GM23338 (cell line): ENCODE measurements at places on chromosomes 11 and 22.

DNA sequence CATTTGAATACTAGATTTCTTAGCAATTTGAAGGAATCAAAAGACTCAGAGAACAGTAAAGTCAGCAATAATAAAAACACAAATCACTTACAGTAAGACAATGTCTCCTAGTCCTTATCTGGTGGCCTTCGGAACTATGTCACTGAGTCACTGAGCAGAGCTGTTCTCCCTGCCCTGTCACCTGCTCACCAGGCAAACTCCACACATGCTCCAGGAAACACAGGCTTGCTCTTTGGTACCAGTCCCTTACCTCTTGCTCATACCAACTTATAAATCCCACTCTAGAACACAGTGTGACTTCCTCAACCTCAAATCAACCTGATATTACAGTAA lies 81.1 kb upstream of the CHRM4 start:
- H3K27me3 ChIP-seq: no peaks in the 10 kb centered on the region
- DNase-seq: no peak
- H3K27ac ChIP-seq: no peak overlapping the region
- H3K4me3 ChIP-seq: no peak overlapping the region

DNA sequence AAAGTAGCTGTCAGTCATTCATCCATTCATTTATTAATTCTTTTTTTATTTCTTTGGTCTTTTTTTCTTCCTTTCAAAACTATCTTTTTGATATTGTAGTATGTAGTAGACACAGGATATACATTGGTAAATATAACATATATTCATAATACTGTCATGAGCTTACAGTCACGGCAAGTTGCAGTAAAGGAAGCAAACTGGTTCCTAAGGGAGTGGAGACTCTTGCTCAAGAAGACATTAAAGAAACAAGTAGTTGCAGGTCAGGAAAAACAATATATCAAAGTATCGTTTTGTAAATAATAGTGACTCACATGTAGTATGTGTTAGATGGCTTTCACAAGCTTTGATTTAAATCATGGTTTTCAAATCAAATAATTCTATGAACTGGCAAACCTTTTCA lies 7.5 kb downstream of the OR5AR1 start:
- no peak for DNase-seq
- H3K27ac ChIP-seq: no peak overlapping the region
- no peaks in the 10 kb centered on the region for H3K27me3 ChIP-seq
- no peaks in the 10 kb centered on the region for H3K4me1 ChIP-seq
- H3K36me3 ChIP-seq: no peaks in the 10 kb centered on the region

- no peaks in the 10 kb centered on the region for H3K36me3 ChIP-seq
- no peak overlapping the region for H3K27ac ChIP-seq
- H3K27me3 ChIP-seq: no peaks in the 10 kb centered on the region
- H3K4me1 ChIP-seq: peaks cover 5% of the 10 kb centered on the region
- no peak overlapping the region for H3K4me3 ChIP-seq
Measured at GRCh38 chr11:27012234-27012921, 18.5 kb downstream of the FIBIN start.

DNA sequence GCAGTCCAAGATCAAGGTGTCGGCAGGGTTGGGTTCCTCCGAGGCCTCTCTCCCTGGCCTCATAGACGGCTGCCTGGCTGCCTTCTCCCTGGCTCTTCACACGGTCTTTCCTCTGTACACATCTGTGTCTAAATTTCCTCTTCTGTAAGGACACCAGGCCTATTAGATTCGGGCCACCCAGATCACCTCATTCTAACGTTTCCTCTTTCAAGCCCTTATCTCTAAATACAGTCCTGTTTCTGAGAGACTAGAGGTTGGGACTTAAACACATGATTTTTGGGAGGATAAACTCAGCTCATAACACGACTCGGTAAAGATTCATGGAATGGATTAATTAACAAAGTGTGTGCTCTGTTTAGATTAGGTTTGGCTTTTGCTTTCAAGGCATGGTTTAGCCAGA lies 136.0 kb upstream of the SORL1-AS1 start:
- H3K4me1 ChIP-seq: no peaks in the 10 kb centered on the region
- H3K4me3 ChIP-seq: no peak overlapping the region
- no peak for DNase-seq
- H3K36me3 ChIP-seq: peaks cover 50% of the 10 kb centered on the region

GRCh38 chr22:21448627-21449416 lies 18.4 kb upstream of the TMEM191C start:
- no peak overlapping the region for H3K4me3 ChIP-seq
- DNase-seq: no peak
- 0 out of 2 replicates have a peak, but pooled peaks cover 4% of the 10 kb centered on the region for H3K4me1 ChIP-seq
- H3K27me3 ChIP-seq: no peaks in the 10 kb centered on the region

- no peak overlapping the region for H3K4me3 ChIP-seq
- no peak for DNase-seq
- no peaks in the 10 kb centered on the region; the same call in 1 of the 2 replicates for H3K4me1 ChIP-seq
- no peaks in the 10 kb centered on the region for H3K27me3 ChIP-seq
- no peak overlapping the region for H3K27ac ChIP-seq
Measured at GRCh38 chr11:75302371-75302770, 49.1 kb downstream of the ARRB1 start.

- no peak for DNase-seq
- no peaks in the 10 kb centered on the region for H3K27me3 ChIP-seq
- no peak overlapping the region for H3K4me3 ChIP-seq
- H3K4me1 ChIP-seq: peaks cover 6% of the 10 kb centered on the region
- no peaks in the 10 kb centered on the region for H3K36me3 ChIP-seq
- no peak overlapping the region for H3K27ac ChIP-seq
Measured at GRCh38 chr11:118889797-118890196, 6.1 kb downstream of the CXCR5 start.

- no peak overlapping the region for H3K4me3 ChIP-seq
- no peak for DNase-seq
- H3K27ac ChIP-seq: no peak overlapping the region
- no peaks in the 10 kb centered on the region for H3K4me1 ChIP-seq
Measured at GRCh38 chr11:29190313-29190712, 826.5 kb downstream of the KCNA4 start.

GRCh38 chr11:112175599-112175952 lies 264 bp downstream of the BCO2 start:
- no peak for DNase-seq
- H3K27ac ChIP-seq: no peak overlapping the region
- no peaks in the 10 kb centered on the region; the same call in 1 of the 2 replicates for H3K4me1 ChIP-seq
- peak overlapping the region; percentile 43; the same call in 1 of the 2 replicates for H3K4me3 ChIP-seq

DNA sequence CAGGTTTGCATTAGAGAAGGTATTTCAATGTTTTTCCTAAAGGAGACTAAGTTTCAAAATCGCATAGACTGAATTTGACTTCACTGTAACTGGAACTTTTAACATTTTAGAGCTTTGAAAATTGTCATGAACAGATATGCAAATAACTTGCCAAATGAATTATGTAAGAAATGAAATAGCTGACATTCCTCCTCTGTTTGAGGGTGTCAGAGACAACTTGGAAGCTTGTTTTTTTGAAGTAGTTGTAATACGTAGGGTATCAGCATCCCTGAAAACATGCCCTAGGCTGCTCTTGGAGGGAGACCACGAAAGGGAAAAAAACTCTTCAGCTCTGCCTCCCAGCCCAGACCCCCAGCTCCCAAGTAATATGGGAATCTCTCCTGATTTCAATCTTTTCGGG lies 41.3 kb upstream of the CCDC179 start:
- H3K4me3 ChIP-seq: no peak overlapping the region
- H3K27ac ChIP-seq: no peak overlapping the region
- H3K36me3 ChIP-seq: no peaks in the 10 kb centered on the region
- DNase-seq: no peak

GRCh38 chr11:94734563-94735275 lies 33.4 kb upstream of the AMOTL1 start:
- peak; percentile 59 for DNase-seq
- peak overlapping the region; percentile 70 for H3K27ac ChIP-seq
- peaks cover 10% of the 10 kb centered on the region for H3K27me3 ChIP-seq

GRCh38 chr11:122213171-122213570 lies 97.2 kb upstream of the BLID start:
- H3K36me3 ChIP-seq: no peaks in the 10 kb centered on the region
- H3K27me3 ChIP-seq: no peaks in the 10 kb centered on the region
- H3K4me3 ChIP-seq: no peak overlapping the region
- no peak overlapping the region for H3K27ac ChIP-seq
- DNase-seq: no peak

GRCh38 chr11:57303990-57304579 lies 20.7 kb downstream of the TNKS1BP1 start:
- H3K36me3 ChIP-seq: peaks cover 31% of the 10 kb centered on the region
- H3K4me3 ChIP-seq: no peak overlapping the region
- no peak for DNase-seq
- no peaks in the 10 kb centered on the region for H3K27me3 ChIP-seq
- no peaks in the 10 kb centered on the region for H3K4me1 ChIP-seq
- H3K27ac ChIP-seq: no peak overlapping the region

DNA sequence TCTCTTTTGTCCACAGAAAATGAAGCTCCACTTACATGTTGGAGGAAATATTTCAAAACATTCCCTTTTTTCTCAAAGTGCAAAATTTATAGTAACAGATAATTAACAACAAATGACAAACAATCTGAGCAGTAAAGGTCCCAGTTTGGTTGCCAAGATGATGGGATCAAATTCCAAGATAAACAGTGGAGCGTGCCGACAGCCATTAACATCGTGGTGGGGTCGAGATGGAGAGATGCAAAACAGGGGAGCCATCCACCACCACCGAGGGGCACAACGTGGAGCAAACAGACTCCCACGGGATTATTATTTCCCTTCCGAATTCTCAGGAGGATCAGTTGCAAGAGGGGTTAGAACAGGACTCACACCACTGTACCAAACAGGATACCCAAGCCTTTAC lies 17.2 kb downstream of the MPPED2 start:
- no peaks in the 10 kb centered on the region for H3K36me3 ChIP-seq
- H3K4me3 ChIP-seq: no peak overlapping the region
- DNase-seq: no peak
- peaks cover 49% of the 10 kb centered on the region for H3K4me1 ChIP-seq

- H3K4me1 ChIP-seq: peaks cover 32% of the 10 kb centered on the region
- H3K27me3 ChIP-seq: no peaks in the 10 kb centered on the region
- peak overlapping the region; percentile 48; the same call in 1 of the 2 replicates for H3K27ac ChIP-seq
- no peaks in the 10 kb centered on the region for H3K36me3 ChIP-seq
- DNase-seq: no peak
- H3K4me3 ChIP-seq: peak overlapping the region; percentile 21; the same call in 1 of the 2 replicates
Measured at GRCh38 chr22:27727673-27728451, 73.7 kb downstream of the MN1 start.

- no peak overlapping the region for H3K27ac ChIP-seq
- no peaks in the 10 kb centered on the region for H3K4me1 ChIP-seq
- DNase-seq: peak; percentile 67
- H3K27me3 ChIP-seq: no peaks in the 10 kb centered on the region
- no peak overlapping the region for H3K4me3 ChIP-seq
Measured at GRCh38 chr11:10653946-10654810, 39.4 kb downstream of the IRAG1 start.

DNA sequence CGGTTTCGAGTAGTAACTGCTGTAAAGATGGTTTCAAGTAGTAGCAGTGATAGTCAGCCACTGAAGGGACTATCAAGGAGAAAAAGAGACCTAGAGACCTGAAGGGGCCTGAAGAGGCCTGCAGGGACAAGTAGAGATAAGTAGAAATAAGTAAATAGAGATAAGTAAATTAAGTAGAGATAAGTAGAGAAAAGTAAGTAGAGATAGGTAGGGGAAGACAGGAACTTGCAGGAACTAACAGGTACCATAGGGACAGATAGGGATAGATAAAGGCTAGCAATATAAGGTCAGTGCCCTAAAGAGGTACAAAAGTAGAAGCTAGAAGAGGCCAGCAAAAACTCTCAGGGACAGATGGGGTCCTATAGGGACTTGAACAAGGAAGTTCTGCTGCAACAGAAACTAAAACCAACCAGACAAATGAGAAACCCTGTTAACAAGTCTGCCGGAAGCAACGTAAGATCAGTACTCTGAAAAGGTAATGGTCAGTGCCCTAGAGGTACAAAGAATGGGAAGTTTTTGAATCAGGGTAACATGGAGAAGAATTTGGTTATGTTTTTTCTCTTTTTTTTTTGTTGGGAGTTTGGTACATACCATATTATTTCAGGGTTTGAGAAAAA lies 9.6 kb upstream of the SC5D start:
- no peaks in the 10 kb centered on the region for H3K4me1 ChIP-seq
- H3K4me3 ChIP-seq: no peak overlapping the region
- no peaks in the 10 kb centered on the region for H3K36me3 ChIP-seq
- H3K27me3 ChIP-seq: no peaks in the 10 kb centered on the region
- H3K27ac ChIP-seq: no peak overlapping the region
- no peak for DNase-seq

DNA sequence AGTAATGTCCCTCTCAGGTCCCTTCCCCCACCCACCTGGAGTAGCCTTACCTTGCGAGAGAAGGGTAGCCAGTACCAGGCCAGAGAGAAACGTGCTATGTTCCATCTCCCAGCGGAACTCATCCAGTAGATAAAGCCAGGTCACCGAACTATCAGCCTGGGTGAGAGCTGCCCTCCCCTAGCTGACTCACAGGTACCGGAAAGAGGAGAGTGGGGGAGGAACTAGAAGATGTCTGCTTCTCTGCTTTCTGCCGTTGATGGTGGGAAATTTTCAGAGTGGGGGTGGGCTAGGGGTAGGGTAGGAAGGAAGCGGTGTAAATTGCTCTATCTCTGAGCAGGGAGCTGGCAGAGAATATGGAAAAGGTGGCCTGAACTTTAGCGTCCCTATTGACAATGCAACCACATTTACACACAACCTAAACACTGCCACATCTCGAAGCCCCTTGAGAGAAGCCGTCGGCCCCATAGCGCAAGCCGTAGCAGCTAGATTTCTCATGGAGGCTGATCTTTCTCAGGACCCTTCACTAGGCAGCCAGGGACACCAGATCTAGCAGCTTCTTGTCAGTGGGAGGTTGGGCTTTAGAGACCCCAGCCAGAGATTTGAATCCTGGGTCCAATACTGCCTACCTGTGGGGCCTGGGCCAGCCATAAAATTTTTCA lies at the start of gene CD3D:
TSS of gene CD3D (minus strand) at position 203 of the 659 bp plus-strand sequence. CDS start at position 105, 98 bp downstream.
- H3K27me3 ChIP-seq: 0 out of 2 replicates have a peak, but pooled peaks cover 5% of the 10 kb centered on the region
- peak; percentile 6 for DNase-seq
- H3K4me3 ChIP-seq: no peak within 1 kb of the TSS
- no peak within 1 kb of the TSS for H3K27ac ChIP-seq
- no peaks in the 10 kb centered on the region for H3K36me3 ChIP-seq

DNA sequence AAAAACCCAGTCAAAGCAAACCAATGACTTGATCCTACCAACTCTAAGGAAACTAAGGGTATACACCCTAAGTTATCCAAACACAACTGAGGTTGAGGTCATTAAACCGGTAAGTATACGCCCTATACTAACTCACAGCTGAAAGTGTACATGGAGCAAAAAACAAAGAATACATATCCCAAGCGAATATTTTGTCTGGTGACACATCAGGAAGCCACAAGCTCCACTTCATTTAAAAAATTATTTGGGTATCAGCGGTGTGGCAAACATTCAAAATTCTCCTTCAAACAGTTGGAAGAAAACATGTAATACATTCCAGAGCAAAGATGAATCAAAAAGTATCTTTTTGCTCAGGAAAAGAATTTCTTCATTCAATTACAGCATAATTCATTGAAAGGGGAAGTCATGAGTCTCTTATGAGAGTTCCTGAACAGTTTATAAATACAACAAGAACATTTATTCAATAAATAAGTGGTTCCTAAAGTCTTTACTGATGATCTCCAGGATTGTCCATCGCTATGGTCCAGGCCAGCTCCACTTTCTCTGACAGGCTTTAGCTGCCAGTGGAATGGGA lies 4.5 kb upstream of the JAML start:
- H3K36me3 ChIP-seq: no peaks in the 10 kb centered on the region
- H3K27me3 ChIP-seq: no peaks in the 10 kb centered on the region
- DNase-seq: no peak
- H3K4me3 ChIP-seq: no peak overlapping the region

GRCh38 chr22:37568448-37569008 lies 8.2 kb downstream of the CDC42EP1 start:
- H3K4me1 ChIP-seq: peaks cover 26% of the 10 kb centered on the region
- H3K4me3 ChIP-seq: no peak overlapping the region
- H3K27ac ChIP-seq: no peak overlapping the region
- H3K27me3 ChIP-seq: no peaks in the 10 kb centered on the region
- no peaks in the 10 kb centered on the region for H3K36me3 ChIP-seq
- no peak for DNase-seq
